H1 (cell line): ENCODE measurements at places on chromosomes 12 and 14.
A peak's percentile ranks its signal among the peaks of the same experiment; 100 is the strongest.

DNA sequence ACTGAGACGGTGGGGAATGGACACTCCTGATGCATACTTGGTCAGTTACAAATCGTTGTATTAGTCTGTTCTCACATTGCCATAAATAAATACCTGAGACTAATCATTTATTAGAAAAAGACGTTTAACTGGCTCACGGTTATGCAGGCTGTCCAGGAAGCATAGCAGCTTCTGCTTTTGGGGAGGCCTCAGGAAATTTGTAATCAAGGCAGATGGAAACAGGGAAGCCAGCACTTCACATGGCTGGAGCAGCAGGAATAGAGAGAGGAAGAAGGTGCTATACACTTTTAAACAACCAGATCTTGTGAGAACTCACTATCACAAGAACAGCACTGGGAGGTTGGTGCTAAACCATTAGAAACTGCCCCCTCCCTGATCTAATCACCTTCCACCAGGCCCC is 418.2 kb downstream of the FLRT2 start:
- no peak for DNase-seq

DNA sequence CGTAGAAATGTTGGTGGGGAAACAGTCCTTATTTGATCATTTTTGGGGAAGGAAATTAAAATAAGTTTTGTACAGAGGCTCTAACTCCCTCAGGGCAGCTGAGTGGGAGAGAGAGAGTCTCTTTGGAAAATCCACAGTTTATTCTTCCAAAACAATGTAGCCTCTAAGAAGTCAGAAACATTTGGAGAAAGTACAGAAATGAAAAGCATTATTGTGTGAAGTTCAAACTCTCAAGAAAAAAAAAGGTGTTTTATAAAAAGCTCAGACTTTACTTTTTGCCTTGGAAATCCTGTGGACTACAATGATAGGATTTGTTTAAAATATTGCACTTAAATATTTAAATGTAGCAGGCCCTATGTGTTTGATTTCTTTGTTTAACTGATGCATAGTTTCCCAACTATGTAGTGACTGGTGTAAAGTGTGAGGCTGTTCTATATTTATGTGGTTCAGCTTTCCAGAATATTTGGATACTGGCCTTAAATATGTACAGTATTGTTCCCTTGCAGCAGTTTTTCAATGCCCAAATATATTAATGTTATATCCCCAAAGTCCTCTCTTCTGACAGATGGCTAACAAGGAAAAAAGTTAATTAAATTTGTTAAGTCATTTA is 82.0 kb upstream of the OTOGL start:
- DNase-seq = no peak

- DNase-seq = no peak
Observed at GRCh38 chr12:88108021-88108420, 33.9 kb downstream of the CEP290 start.

- DNase-seq = no peak
Observed at GRCh38 chr14:82009076-82009475, 475.4 kb upstream of the SEL1L start.

DNA sequence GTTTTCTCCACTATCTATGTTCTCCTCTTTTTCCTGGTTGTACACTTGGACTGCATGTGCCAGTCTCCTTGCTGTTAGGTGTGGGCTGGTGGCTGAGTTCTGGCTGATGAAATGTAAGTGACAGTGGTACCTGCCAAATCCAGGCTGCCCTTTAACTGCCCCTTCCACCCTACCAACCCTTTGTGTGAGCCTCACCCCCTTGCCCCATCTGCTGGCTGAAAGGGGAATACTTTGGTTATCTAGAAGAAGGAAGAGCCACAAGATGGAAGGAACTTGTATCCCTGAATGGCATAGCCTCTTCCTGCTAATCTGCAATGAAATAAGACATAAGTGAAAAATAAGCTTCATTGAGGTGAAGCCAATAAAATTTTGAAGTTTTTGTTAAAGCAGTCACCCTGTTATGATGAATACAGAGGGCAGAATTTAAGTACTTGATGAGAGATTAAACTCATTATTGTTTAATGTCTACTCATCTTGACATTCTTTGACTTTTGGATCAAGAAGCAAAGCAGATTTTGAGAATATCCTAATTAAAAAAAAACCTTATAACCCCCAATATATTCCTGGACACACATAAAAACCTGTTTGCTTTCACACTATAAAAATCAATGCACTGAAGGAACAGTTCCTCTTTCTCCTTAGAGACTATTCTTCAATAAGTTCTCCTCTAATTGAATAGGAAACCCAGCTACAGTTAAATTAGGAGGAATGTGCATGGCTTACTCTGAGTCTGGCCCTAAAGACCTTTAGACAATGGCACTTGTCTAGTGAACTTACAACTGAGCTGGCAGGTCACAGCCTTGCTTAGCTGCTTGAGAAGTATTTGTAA is 262.6 kb upstream of the BTG1 start:
- peak; percentile 23 for DNase-seq

DNA sequence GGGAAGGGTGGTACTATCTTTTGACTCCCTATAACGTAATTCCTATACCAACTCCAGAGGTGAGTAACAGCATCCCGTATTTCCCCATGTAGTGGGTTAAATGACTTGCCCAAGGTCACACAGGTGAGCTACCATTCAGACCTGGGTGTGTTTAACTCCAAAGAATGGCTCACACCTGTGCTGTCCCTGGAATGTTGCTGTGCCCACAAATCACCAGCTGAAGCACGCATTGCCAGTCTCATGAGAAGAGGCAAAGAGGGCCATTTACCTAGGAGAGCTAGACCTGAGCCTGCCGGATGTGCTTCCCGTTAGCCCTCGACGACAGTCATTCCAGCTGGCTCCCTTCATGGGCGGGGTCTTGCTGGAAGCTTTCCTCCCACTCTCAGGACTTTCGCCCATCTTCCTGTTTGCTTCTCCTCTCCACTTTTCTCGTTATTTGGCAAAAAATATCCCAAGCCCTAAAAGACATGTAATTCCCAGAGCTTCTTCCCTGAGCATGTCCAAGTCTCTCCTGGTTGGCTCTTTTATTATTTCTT is 106.6 kb upstream of the VASH1 start:
- DNase-seq = no peak

GRCh38 chr12:49108958-49109404 is 1.7 kb downstream of the LMBR1L start:
- no peak for DNase-seq

- no peak for DNase-seq
Observed at GRCh38 chr14:104537613-104537988, 42.0 kb upstream of the C14orf180 start.

DNA sequence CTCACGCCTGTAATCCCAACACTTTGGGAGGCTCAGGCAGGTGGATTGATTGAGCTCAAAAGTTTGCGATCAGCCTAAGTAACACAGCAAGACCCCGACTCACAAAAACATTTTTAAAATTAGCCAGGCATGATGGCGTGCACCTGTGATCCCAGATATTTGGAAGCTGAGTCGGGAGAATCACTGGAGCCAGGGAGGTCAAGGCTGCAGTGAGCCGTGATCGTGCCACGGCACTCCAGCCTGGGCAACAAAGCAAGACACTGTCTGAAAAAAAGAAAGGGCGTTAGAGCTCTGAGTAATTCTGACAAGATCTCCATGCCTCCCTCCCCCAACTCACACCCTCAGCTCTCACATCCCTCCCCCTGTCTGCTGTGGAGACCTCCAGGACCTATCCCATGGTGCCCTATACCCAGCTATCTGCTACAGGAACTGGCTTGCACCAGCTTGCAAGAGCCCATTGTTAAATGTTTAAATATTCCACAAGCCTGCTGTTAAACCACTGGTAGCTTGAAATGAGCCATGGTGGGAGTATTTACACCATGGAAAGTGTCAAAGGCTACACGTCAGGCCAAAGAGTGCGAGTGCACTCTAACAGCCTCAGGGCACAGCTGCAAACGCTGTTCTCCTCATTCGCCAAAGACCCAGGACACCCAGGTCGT is 35.1 kb upstream of the PPP2R5C start:
- no peak for DNase-seq

GRCh38 chr12:45226021-45226420 is 10.1 kb downstream of the ANO6 start:
- no peak for DNase-seq

- no peak for DNase-seq
Observed at GRCh38 chr14:76169776-76170175, 18.1 kb downstream of the GPATCH2L start.

DNA sequence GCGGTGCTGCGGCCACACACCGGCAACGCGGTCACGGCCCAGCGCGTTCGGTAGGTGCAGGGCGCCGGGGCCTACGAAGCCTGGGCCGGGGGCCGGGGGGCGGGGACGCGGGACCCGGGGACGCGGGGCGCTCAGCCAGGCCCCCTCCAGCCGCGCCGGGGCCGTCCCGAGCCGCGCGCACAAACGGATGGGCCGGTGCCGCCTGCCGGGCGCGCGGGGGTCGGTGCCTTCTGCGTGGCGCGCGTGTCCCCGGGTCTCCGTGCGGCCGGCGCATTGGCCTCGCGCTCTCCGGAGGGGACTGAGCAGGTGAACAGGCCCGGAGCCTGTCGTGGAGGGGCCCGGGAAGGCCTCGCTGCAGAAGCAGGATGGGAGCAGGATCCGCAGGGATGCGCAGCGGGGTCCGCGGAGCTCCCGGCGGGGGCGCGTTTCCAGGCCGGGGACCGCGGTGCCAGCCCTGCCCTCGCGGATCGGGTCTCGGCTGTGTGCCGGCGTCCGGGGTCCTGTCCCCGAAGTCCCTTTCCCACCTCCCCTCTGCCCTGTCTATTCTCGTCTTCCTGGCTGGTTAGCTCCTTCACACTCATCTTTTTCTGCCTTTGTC is 421 bp downstream of the GLT1D1 start:
- peak; percentile 64 for DNase-seq

DNA sequence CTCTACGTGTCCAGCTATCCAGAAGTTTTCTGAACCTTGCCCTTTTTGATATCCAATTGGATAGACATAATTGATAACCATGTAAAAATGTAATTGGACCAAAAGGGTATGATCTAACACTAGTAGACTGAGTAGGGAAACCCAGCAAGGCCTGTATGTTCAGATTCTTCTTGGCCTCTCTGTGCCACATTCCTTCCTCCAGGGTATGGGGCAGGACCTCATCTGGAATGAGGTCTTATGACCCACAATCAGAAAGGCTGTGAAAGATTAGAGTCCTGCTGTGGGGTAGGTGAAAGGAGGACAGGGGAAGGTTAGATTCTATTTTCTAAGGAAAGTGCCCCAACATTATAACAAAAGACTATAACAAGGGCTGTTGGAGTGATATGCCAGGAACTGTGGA is 51.3 kb upstream of the A2ML1 start:
- DNase-seq = no peak

DNA sequence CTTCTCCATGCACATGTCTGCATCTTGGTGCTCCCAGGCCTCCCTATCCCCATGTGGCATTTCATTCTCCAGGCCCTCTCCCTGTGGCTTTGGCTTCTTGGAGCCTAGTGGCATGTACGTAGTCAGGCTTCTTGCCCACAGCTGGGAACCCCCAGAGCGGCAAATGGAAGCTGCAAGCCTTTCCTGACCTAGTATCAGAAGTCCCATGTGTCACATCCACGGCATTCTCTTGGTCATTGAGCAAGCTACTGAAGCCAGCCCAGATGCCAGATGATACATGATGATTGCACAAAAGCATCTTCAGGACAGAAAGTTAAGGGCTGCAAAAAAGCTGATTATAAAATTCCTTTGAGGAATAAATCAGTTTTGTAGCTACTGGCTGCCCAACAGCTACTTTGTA is 154.9 kb downstream of the PELI2 start:
- DNase-seq = no peak

DNA sequence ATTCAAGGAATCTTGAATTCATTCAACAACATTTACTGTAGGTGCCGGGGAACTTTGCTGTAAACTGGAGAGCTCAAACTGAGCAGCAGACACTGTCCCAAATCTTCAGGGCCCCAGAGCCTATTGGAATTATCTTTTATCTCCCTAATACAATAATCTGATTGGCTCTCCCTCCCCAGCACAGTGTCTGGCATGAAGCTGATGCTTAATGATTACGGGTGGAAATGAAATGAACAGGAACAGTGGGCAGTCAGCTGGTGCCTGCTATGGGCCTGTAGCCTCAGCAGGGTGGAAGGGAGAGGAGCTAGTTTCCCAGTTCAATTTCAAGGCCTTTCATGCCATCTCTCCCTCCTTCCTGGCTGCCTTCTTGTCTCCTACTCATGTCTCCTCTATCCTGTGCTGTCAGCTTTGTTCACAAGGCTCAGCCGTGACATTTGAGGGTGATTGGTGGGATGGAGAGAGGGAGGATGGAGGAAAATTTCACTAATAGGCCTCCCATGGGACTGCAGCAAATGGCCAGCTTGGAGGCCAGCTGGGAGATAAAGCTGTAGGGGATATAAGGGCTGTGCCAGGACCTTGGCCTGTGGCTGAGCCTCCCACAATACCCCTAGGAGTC is 4.3 kb upstream of the RAPGEF3 start:
- no peak for DNase-seq

- DNase-seq = no peak
Observed at GRCh38 chr12:27616356-27617142, 79.7 kb upstream of the REP15 start.

DNA sequence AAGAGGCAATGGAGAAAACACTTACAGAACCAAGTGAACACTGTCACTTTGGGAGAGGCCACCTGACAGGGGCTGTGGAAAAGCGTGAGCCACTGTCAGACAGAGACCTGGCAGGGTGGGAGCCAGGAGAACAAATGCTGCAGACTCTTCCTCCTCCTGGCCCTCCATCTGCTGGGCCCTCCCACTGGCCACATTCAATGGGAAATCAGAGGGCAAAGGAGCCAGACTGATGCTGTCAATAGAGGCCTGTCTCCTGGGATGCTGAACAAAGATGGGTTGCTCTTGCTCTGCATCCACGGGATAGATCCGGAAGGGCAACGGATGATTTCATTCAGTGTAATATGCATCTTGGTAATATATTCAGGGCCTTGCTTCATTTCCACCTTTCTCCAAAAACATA is 44.9 kb upstream of the BCAT1 start:
- DNase-seq = no peak

DNA sequence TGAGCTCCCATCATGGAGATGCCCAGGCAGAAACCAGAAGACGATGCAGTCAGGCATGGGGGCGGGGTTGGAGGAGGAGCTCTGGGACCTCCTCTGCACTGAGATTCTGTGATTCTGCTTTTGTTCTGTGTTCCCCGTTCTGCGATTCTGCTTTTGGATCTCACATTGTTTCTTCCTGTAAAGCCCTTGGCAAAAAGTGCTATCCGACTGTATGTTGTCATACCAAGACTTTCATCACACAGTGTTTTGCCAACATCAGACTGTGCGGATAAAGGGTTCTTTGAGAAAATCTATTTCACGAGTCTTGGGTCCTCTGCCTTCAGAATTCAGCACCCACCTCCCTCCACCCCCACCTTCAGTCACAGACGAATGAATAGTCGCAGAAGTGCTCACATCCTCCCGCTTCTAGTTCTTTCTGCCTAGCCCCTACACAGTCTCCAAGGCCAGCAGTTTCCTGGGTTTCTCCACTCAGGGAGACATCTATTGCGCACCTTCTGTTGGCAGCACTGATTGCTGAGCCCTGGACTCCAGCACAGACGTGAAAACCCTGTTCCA is 24.7 kb upstream of the PWP1 start:
- no peak for DNase-seq
